GM06990 (cell line): ENCODE measurements at places on chromosomes 7 and 10.

DNA sequence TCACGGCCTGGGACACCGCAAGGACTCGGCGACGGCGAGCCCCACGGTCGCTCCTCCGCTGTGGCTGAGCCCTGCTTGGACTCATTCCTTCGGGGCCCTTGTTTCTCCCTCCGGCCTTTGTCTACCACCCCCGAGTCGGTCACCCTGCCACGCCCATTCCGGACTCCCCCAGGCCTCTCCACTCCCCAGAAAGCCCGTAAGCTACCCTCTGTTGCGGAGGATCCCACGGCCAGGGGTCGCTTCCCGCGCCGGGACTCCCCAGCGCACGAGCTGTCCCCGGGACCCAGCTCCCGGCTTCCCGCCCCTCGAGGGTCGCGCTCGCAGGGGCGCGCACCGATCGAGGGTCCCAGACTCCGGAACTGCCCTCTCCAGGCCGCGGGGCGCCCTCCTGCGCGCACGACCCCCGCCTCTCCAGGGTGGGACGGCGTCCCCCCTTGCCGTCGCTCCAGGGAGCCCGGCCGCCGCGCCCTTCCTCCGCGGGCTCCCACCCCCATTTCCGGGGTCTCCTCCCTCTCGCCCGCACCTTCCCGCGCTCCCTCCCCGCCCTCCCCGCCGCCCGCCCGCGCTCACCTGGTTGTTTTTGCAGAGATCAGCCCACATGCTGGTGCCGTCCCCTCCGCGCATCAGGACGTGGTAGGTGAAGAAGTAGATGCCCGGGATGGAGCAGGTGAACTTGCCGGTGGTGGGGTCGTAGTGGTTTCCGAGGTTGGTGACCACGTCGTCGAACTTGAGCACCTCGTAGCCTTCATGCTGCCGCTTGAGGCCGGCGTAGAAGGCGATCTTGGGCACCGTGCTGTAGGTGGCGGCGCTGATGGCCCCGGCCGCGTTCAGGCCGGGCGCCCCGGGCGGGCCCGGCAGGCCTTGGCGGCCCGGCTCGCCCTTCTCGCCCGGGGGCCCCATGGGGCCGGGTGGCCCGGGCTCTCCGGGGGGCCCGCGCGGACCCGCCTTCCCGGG, 1.5 kb downstream of the C1QL3 start:
- DNase-seq, result peak; percentile 34

DNA sequence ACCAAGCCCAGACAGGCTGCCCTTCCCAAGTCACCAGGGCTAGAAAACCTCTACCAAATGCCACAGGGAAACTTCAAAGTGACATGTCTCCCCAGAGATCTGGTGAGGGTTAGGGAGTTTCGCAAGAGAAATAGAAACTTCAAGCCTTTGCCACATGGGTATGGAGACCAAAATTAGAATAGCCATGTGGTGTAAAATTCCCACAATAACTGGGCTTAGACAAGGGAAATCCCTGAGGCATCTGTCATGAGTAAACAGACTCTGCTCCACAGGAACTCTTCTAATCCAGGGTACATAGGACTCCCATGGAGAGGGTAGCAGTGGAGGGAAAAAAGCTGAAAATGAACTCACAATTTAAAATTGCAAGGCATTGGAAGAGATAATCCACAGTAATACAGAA, 14.3 kb downstream of the ADAM12 start:
- no peak for DNase-seq

DNA sequence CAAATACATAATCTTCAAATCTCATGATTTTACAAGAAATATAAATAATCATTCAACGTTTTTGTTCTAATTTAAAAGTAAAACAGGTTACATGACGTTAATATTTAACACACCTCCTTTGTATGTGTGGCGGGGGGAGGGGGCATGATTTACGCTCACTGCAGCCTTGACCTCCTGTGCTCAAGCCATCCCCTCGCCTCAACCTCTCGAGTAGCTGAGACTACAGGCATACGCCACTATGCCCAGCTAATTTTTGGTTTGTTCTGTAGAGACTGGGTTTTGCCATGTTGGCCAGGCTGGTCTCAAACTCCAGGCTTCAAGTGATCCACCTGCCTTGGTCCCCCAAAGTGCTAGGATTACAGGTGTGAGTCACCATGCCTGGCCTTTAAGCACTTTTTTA, 7.2 kb upstream of the CACNA2D1 start:
- DNase-seq, result no peak

DNA sequence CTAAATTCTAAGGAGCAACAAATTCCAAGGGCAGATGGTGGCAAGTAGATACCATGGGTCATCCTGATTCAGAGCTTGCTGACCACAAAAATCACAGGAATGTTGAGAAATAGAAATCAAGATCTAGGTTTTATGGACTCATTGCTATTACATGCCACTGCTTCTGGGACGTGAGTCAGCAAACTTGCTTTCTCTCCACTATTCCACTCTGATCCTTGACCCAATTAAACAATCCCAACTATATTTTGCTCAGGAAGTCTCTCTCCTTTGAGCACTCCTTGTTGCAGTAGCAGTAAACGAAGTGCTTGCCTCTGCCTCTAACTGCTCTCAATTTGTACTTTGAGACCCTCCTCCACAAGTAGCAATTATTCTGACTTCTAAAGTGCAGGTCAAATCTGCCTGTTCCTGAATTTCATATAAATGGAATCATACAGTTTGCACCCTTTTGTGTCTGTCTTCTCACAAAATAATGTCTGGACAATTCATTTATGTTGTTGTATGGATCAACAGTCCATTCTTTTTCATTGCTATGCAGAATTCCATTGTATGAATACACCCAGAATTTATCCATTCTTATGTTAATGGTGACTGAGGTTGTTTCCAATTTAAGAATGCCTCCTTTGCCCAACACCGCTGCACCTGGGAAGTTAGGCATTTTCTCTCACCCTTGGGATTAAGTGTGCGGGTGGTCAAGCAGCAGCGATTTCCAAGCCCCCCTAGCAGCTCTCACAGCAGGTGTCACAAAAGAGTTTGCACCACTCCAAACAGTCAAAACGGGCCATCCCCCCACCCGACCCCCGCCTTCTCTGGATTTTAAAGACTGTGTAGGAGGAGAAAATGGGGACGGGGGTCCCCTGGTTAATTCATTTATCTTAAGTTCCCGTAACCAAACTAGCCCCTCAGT, 35.9 kb downstream of the ACSM6 start:
- DNase-seq, result no peak

GRCh38 chr7:153808117-153808516, 244.1 kb upstream of the DPP6 start:
- no peak for DNase-seq
